ENCODE measurements at places on chromosomes 2 and 18.
A peak's percentile ranks its signal among the peaks of the same experiment; 100 is the strongest.

DNA sequence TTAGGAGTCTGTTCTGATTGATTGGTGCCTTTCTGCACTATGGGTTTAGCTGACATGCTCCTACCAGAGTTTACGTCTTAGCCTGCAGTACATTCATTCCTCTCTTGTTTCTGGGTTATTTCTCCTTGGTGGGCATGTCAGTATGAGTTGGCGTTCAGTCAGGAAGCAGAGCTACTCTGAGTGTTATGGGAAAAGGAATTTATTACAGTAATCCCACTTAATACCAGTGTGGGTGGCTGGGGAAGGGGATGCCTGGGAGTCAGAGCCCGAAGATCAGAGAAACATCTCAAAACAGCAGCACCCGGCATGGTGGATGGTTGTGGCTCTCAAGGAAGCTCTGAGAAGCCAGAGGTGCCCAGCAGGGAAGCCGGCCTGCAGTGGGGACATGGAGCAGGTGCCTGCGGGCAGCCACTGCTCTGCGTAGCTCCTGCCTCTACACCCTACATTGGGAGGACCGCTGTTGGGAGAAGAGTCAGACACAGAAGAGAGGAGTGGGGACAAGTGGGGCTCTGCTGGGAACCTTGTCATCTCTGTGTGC lies 48.9 kb downstream of the RAB31 start:
- no peak for DNase-seq

- DNase-seq, result no peak
These were observed 359.8 kb upstream of the SETBP1 start for GRCh38 chr18:44320619-44321460.

GRCh38 chr2:187577310-187577709 lies 23.1 kb upstream of the TFPI start:
- peak; percentile 27 for DNase-seq

DNA sequence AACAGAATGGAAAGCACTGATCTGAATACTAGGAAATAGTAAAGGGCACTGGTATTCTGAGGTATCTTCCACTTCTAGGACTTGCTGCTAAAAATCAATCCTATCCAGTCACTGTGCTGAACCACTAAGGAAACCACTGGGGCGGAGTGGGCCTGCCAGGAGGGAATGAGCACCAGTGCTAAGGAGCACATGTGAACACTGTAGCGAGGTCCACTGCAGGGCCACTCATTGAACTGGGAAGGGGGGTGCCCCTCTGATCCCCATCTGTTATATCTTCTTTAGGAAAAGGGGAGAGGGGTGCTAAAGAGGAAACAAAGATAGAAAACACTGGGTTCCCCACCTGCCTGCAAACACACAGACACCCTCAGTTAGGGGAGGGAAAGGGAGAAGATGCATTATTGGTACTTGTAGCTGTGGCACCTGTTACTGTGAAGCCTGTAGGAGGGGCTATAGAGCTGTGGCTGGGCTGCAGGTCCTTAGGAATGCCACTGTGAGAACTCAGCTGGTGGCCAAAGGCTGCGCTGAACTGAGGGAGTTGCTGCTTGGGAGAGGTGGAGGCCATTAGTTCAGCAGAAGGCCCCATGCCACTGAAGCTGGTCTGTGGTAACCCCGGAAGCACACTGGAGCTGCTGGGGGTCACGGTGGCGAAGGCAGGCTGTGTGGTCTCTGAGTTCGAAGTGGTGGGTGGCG lies 81.8 kb downstream of the INO80D start:
- DNase-seq, result peak; percentile 6

DNA sequence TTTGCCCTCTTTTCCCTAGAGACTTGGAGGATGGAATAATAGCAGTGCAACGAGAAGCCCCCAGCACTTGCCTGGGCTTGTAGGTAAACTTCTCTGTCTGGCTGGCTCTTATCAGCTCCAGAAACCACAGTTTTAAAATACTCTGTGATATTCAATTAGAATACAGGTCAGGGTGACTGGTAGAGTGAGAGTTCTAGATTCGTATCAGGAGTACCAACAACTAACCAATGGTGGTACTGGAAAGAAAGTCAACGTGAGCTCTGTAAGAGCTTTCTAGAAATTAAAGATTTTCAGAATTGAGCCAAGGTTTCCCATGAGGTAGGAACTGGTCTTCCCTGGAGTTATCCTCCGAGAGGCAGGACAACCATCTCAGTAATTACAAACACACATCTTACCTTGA lies 216.9 kb downstream of the NYAP2 start:
- no peak for DNase-seq

- no peak for DNase-seq
These were observed 7.8 kb downstream of the MERTK start for GRCh38 chr2:111905990-111906735.

- DNase-seq, result no peak
These were observed 16.5 kb upstream of the PRLH start for GRCh38 chr2:237549643-237550415.

GRCh38 chr2:74867841-74868658 lies 34.1 kb downstream of the HK2 start:
- no peak for DNase-seq

DNA sequence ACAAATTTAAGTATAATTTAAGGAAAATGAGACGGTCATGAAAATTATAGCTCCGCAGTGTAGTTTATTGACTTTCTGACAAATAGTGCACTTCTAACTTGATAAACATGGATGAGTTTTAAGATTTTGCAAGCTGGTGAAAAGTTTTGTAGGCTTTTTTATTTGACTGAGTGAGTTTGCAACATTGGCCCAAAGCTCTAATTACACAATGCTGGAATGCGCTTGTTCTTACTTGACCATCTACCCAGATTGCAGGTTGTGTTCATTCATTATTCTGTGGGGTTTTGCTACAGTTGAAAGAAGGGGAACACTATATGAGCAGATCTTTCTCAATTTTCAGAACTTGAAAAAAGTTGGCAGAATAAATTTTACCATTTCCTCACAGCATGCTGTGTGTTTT lies 13.5 kb downstream of the SPOPL start:
- no peak for DNase-seq

- DNase-seq, result no peak
These were observed 31.4 kb downstream of the KCNIP3 start for GRCh38 chr2:95328358-95329125.

- no peak for DNase-seq
These were observed 90.5 kb downstream of the ASAP2 start for GRCh38 chr2:9297156-9297555.

- no peak for DNase-seq
These were observed 53.4 kb upstream of the RALBP1 start for GRCh38 chr18:9421901-9422327.

DNA sequence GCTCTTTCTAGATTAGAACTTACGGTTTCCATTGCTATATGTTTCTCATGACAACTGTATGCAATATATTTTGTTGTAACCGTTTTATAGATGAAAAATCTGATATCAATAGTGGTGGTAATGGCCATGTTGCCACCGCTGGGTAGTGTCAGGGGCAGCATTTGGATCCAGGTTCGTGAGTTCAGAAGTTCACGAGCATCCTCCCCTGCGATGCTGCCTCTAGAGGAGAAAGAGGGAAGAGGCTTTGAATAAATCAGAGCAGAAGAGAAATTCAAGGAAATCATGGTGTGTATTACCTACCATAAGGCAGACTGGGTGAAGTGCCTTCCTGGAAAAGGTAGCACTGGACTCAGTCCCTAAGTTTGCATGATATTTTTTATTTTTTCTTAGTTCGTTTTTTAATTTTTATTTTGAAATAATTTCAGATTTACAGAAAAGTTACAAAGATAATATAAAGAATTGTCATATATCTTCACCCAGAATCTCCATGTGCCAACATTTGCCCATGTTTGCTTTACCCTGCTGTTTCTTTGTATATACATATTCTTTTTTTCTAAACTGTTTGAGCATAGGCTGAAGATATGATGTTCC lies 3.3 kb upstream of the ZBTB7C start:
- peak; percentile 62 for DNase-seq

DNA sequence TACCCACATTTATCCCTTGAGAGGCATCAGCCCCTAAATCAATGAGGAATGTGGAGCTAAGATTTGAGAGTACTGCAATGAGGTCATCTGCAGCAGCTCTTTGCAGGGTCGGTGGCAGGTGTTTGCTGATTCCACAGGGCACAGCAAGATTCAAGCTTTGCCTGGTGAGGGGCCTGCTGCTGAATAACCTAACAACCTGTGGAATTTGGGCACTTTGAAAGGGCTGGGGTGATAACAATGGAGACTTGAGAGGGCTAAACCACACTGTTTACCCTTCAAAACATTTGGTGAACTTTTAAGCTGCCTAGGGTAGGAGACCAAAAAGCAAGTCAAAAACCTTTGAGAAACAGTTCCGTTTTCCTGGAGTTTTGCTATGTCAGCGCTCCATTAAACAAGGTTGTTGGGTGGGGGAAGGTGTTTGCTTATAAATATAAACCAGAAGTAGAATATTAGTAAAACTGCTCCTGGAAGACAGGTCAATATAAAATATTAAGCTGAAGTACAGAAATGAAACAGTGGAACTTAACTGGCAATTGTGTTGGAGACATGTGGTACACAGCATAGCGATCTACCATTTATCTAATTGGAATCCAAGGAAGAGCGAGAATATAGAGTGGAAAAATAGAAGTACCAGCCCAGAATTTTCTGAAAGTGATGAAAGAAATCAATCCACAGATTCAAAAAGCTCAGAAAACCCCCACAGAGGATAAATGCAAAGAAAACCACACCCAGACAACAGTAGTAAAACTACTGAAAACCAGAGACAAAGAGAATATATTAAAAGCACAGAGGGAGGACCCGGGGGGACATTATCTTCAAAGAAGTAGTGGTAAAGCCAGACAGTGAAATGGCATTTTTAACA lies 15.7 kb downstream of the COPS8 start:
- DNase-seq, result no peak

- peak; percentile 55 for DNase-seq
These were observed 519 bp downstream of the METTL4 start for GRCh38 chr18:2570772-2571199.

DNA sequence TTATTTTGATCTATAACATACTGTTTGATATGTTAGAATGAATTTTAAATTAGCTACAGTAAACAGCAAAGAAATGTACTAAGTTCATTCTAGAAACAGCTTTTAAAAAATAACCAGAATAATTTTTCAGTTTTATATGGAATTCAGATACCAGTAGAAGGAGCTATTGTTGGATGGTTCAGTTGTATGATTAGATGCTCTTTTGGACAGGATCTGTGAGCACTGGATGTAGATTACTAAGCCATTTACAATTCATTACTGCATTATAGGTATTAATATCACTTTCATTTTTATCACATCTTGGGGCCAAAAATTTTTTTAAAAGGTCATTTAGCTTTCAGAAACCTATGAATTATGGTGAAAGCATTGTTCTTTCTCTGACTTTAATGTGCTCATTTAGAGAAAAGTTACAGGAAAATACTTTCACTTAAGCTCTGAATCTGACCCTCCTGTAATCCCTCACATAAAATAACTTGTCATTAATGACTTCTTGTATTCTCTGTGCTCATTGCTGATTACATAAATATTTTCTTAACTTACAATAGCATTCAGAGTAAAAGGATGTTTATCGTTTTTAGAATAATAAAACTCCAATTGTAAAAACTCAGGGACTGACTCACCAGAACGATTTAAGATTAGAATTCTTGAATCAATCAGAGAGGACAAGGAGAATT lies 750.2 kb downstream of the SLC4A3 start:
- no peak for DNase-seq

GRCh38 chr2:12286347-12286746 lies 430.4 kb upstream of the TRIB2 start:
- no peak for DNase-seq

GRCh38 chr18:79361766-79362522 lies 33.8 kb upstream of the NFATC1 start:
- DNase-seq, result peak; percentile 77

GRCh38 chr18:67261931-67262552 lies 254.5 kb downstream of the DSEL start:
- no peak for DNase-seq

DNA sequence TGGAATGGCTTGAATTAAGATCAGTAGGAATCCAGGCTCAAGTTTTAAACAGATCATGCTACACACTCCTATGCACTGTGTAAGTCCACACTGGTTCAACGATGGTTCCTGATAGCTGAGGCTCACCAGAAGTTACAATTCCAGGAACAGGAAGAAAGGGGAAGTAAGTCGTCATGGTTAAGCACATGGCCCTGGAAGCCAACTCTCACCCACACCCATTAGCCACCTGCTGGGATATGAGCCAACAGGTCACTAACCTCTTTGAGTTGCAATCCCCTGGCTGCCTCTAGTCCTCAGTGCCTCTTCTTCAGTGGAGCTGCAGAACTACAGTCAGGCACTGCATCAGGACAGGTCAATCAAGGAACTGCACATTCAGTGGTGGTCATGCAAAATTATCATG lies 133.5 kb downstream of the TMEM182 start:
- no peak for DNase-seq

DNA sequence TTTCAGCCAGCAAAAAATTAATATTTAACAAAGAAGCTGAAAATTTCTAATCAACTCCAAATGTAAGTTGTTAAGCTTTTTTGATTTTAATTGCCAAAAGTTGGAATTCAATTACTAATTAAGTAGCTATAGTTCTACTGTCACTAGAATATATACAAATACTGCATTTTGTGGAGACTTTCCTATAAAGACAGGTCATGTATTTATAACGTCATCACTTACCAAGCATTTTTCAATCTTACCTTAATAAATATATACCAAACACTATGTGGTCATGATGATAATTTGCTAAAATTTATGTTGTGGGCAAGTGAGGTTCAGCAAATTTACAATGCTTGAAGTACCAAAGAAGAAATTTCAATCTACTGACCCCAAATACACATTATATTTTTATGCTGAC lies 24.2 kb upstream of the TMEFF2 start:
- no peak for DNase-seq

GRCh38 chr2:6449343-6449742 lies 416.4 kb downstream of the CMPK2 start:
- DNase-seq, result no peak

GRCh38 chr2:148965623-148966437 lies 72.7 kb upstream of the LYPD6B start:
- DNase-seq, result no peak

DNA sequence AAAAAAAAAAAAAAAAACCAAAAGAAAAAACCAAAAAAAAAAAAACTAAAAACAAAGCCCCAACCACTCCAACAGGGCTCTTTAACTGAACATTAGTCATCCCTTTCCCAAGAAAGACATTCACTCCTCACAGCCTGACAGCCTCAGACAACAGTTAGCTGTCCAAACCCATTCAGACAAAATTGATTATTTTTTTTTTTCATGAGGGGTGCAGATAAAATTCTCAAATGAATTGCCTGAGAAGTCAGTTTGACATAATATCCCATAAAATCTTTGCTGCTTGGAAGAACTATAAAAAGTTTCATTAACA lies 206.1 kb upstream of the REV1 start:
- DNase-seq, result no peak

GRCh38 chr18:57749604-57749970 lies 53.5 kb downstream of the ATP8B1 start:
- no peak for DNase-seq

GRCh38 chr2:67997528-67997900 lies 65.3 kb downstream of the C1D start:
- no peak for DNase-seq

- no peak for DNase-seq
These were observed 1021.2 kb downstream of the LRP1B start for GRCh38 chr2:141109633-141110032.
